ENCODE measurements at places on chromosomes 4 and X.

DNA sequence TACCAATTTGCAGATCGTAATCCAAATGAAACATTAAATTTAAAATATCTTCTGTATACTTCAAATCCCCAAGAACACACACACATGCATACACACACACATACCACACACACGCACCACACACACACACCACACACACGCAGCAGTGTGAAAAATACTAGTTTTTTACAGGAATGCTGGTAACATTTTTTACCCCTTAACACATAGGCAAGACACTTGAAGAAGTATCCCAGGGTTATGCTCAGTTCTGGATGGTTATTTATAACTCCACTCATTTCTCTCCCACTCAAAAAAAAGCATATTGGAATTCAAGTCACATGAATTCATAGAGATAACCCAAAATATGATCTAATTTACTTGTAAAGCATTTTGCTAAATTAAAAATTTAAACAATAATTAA is 325.5 kb upstream of the SLC7A11 start:
- no peak for DNase-seq

DNA sequence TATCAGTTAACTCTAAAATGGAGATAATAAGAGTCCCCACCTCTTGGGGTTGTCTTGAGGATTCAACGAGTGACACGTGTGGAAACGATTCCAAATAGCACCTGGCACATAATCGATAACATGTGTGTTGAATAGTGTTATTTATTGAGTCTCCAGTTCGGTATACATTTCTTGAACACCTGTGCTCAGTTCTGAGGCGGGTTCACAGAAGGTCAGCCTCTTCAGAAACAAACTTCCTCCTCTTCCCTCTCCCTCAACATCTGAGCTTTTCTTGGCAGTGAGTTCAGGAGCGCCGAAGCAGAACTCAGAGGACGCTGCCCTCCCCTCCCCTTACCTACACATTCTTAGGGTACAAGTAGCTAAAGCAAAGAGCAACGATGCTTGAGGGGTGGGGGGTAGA is 934 bp downstream of the PDHA1 start:
- DNase-seq = no peak

DNA sequence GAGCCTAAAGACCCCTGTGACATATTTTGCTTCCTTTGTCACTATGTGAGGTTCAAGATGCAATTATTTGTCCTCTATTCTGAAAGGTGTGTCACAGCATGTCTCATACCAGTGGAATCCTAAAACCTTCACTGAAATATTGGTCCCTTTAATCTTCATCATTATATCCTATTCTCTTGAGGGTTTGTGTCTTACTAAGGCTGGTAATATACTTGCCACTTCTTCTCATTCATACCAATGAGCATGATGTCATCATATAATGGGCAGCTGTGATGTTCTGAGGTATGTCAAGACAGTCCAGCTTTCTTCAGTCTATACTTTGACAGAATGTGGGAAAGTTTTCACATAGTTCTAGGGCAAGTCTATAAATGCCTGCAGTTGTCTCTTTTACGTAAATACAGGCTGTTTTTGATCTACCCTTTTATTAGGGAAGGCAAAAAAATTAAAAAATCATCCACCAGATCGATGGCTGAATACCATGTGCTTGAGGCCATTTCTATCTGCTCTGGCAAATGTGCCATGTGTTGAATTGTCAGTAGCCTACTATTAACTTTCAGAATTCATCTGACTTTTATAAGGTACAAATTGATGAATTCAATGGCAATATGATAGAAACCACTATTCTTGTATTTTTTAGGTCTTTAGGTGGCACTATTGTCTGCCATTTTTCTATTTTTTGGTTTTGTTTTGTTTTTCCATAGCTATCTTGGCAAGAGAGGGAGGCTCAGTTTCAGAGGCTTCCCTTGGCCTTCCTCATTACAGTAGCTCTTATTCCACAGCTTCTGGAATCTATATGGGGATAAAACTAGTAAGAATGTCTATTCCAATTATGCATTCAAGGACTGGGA is 209.0 kb downstream of the PPARGC1A start:
- DNase-seq = no peak

- DNase-seq = no peak
Observed at GRCh38 chrX:12496343-12496742, 294.9 kb upstream of the PRPS2 start.

DNA sequence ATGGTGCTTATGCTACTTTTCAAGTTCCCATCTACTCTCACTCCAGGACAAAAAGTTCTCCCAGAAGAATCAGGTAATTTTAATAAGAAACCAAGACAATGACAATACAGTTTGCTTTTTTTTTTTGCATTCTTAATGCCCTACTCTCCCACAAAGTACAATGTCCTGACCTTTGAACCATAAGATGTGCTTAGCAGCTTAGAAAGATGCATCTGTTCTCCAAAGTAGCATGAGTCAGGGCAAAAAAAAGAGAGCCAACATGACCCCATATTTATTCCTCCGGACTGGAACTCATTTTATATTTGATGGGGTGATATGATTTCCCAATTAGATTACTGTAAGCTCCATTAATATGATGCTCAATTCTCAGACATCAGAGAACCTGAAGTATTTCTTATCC is 16.5 kb upstream of the PDCL2 start:
- no peak for DNase-seq

DNA sequence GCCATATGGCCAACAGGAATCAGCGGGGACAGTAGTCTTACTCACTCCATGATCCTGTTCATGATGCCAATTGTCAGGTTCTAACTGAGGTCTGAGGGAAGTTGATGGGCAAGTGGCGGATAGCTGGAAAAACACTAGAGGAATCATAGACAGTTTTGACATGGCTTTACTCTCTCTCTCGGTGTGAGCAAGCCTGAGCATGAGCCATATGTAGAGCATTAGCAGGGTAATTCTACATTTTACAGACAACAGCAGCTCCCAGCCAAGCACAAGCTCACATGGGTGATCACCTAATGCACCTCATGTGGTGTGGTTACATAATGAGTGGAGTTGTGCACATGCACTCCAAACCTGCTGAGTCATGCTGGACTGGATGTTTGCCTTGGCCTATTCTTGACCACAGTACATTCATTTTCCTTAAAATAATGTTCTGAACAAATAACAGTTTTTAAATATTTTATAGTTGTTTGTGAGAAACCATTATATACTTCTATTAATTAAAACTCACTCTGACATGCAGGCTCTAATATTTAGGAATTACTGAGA is 429.2 kb downstream of the GPAT3 start:
- DNase-seq = no peak

DNA sequence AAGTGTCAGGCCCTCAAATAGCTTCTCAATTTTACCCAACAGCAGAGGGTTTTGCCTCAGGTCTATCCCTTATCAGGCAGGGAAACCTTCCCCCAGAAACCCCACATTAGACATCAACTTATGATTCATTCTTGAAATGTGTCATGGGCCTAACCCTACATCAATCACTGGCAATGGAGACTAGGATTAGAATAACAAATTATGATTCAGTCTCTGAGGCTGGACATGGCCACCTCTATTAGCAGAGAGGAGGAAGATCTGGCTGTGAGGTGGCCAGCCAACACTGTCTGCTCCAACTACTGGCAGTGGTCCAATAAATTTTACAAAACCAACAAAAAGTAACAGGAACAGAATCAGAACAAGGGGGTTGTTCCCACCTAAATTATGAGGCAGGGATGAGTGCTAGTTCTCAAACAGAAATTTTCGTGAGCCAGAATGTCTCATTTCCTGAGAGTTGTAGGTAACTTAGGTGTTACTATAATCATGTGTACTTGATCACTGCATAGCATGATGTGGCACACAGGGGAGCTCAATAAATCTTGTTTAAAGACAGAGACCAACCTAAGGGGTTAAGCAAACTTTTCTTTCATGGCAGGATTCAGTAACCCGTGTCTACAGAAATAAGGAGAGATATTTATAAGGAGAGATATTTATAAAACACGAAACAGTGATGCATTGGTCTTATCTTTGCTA is 126.8 kb downstream of the NFKB1 start:
- DNase-seq = no peak

DNA sequence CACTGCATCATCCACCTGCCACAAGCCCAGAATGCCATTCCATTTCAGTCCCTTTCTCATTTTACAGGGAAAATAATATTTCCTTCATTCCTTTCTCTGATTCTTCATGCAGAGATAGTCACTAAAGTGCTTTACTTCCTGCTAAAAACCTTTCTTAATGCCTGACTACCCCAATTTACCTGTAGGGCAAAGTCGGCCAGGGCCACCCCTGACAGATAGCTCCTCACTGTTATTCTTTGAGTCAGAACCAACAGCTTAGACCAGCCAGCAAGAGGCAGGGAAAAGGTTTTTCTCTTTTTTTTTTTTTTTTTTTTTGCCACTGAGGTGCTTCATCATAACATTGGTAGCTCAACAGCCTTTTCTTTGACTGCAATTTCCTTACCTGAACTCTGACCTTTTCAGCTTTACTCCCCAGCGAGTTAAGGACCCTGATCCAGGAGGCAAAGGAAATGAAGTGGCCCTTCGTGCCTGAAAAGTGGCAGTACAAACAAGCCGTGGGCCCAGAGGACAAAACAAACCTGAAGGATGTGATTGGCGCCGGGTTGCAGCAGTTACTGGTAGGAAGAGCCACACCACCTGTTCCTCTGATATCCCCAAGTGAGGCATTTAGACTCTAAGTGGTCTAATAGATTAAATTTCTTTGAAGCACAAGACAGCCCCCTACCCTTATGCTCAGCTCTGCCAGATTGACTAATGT is 85.0 kb downstream of the ALPK1 start:
- DNase-seq = no peak

- DNase-seq = no peak
Observed at GRCh38 chrX:9383655-9384054, 81.2 kb upstream of the TBL1X start.

- DNase-seq = no peak
Observed at GRCh38 chrX:11241720-11242119, 51.5 kb upstream of the AMELX start.

DNA sequence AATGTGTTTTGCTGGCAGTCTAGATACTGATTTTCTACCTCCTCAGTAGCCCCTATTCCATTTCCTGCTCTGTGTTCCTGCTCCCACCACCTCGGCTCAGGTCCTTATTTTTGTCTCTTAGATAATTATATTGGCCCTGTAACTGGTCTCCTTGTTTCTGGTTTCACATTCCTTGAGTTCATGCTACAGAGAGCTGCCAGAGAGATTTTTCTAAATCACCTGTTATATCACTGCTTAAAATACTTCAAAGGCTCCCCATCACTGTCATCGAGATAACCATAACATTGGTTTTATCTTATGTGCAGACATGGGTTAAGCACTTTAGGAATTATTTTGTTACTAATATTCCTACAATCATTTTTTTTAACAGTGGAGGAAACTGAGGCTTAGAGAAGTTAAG is 9.6 kb downstream of the SYNPO2 start:
- no peak for DNase-seq

GRCh38 chr4:145663194-145663593 is 16.8 kb upstream of the C4orf51 start:
- no peak for DNase-seq

DNA sequence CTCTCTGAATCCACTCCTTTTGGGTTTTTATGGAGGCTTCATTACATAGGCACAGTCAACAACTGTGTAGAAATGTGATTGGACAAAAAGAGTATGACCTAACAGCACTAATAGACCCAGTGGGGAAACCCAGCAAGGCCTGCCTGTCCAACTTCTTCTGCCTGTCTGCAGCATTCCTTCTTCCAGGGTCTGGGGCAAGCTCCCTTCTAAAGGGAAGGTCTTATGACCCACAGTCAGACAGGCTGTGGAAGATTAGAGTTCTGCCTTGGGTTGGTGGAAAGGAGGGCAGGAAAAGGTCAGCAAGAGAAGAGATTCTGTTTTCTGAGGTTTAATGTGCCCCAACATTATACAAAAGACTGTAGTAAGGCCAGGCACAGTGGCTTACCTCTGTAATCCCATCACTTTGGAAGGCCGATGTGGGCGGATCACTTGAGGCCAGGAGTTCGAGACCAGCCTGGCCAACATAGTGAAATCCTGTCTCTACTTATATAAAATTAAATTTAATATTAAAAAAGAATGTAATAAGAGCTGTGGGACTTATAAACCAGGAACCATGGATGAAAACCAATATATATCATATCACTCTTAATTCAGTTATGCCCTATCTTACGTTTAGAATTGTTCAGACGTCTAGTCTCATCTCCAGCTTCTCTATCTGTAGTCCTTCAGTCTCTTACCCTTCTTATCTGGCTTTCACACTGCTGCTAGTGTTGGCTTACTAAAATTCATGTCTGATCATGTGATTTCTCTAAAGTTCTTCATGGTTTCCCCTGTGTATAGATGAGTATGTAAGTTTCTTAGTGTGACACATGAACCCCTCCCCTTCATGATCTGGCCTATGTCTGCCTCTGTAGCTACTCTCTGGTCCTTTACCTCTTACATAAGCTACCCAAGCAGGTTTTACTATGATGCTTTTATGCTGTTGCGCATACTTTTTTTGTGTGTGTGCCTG is 6.2 kb downstream of the CLCN3 start:
- DNase-seq = no peak

DNA sequence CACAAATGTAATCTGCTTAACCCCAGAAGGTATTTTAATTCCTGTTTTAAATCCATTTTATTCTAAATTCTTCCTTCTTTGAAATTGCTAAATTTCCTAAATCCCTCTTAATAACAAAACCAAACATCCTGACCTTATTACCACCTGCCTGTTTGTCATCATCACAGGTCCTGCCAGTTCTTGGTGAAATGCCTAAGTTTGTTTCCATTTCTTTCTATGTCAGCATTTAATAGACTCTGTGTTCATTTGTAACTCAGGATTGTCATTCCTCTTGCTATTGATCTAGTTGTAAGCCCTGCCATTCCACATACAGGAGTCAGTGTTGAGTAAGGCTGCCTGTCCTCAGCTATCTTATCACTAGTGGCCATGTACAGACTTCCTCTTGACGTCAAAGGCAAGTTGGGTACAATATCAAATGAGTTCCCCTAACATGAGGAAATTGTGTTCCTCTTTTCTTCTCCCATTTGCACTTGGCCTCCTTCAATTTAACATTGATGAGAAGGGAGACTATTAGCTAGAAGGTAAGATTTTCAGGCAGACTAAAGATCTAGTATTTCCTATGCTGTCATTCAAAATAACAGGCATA is 440.1 kb downstream of the AFF2 start:
- DNase-seq = no peak
